ENCODE measurements at places on chromosomes 6 and 20.

GRCh38 chr6:134437376-134437775 is 119.5 kb upstream of the SGK1 start:
- DNase-seq = no peak

- DNase-seq = peak; percentile 78
These were observed 97.1 kb upstream of the CEP85L start for GRCh38 chr6:118748311-118749062.

DNA sequence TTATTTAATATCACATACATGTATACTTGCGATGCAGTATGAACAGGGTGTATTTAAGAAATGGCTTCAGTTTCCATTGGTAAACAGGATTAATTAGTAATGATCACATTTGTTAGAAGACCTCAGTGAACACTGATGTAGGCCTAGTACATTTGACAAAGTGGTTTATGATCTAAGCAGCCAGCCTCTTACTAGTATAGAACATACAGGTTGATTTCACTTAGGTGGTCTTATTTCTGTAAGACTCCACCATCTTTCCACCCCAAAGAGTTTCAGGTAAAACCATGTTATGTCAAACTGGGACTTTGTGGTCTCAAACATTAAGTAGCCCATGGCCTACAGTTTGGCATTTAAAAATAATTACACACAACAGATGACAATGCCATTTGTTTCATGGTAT is 20.2 kb upstream of the MRPS10 start:
- DNase-seq = no peak

- no peak for DNase-seq
These were observed 20.8 kb upstream of the FAM83D start for GRCh38 chr20:38905375-38905774.

DNA sequence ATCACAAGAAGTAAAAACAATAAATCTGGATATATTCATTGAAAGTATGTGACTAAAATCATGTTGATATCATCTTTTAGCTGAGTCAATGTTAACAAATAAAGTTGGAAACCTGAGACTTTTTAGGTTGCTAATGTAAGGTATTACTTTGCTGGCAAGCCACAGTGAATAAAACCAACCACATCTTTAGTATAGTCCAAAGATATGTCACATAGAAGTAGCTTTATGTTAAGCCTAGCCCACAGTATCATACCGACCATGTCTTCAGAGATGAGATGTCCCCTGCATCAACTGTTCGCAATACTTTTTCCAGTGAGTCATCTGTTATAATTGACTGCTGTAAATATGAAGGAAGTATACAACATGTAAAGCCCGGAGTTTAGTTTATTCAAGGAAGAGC is 107.6 kb upstream of the MCHR2 start:
- no peak for DNase-seq

DNA sequence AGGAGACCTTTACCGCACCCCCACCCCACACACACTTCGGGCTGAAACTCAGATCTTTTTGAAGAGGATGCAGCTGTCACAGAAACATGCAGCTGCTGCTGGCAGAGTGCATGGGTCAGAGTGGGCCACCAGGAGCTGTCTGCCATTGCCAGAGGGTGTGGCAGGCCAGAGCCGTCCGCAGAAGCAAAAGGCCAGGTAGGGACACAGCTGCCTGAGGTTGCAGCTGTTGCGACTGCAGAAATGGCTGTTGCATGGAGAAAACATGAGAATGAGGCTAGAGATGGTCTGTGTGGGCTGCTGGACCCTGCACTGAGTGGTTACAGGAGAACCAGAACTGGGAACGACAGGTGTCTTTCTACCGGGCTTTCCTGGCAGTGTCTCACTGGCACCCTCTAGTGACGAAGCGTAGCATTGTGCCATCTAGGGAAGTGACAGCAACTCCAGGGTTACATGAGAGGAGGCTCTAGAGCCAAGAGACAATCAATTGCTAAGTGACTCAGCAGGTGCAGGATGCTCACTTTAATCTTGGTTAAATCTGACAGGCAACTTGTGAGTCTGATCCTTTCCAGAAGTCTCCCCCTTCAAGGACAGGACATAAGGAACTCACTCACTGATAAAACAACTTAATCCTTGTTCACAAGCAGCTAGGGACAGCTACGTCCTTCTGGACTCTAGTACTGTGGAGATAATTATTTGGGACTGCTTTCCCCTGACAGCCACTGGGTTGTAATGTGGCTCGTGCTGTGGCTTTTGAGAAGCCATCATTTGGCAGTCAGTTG is 29.1 kb upstream of the SERPINB9 start:
- peak; percentile 53 for DNase-seq

- no peak for DNase-seq
These were observed 433.7 kb upstream of the CHD6 start for GRCh38 chr20:42051921-42052320.

GRCh38 chr20:59463541-59463940 is 140.8 kb upstream of the PHACTR3 start:
- DNase-seq = no peak

DNA sequence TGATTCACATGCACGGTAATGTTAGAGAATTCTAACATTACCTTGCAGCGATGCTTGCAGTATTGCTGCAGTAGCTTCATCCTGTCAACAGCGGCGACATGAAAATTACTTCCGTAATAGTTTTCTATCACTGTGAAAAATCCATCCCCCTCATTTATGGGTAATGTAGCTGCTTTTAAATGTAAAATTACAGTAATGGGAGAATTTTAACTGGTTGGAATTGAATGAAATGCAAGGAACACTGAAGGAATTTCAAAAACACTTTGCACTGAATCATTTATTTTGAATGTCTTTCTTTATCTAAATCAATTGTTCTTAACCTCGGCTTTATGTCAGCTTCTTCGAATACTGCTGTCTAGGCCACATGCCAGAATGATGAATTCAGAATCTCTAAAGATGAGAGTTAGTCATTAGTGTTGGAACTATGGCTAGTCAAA is 102.4 kb upstream of the HIVEP1 start:
- DNase-seq = peak; percentile 68

- no peak for DNase-seq
These were observed 60.7 kb downstream of the CEBPB start for GRCh38 chr20:50251383-50251748.

DNA sequence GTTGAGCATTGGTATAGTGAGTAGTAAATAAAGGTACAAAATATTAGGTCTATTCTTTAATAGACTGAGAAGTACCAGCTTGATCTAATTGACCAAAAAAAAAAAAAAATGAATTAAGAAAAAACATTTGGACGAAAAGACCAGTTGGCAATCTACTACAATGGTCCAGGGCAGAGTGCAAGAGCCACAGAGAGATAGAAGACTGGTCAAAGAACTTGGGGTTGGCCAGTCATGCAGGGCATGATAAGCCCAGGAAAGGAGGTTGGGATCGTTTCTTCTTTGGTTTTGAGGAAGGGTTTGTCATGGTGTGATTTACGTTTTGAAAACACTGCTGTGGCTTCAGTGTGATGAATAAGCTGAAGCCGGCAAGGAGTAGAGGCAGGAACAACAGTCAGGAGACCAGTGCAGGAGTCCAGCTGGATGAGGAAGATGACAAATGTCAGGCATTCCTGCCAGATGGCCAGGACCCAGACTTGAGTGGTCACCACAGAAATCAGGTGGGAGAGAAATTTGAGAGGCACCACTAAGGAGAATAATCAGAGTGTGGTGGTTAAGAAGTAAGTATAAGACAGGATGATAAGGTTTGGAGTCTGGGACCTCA is 14.0 kb downstream of the SMLR1 start:
- peak; percentile 30 for DNase-seq

GRCh38 chr20:49657118-49657901 is 56.4 kb downstream of the B4GALT5 start:
- DNase-seq = peak; percentile 93

GRCh38 chr20:59646487-59646886 is 42.1 kb downstream of the PHACTR3 start:
- DNase-seq = no peak

GRCh38 chr6:108549241-108549640 is 11.5 kb upstream of the FOXO3 start:
- peak; percentile 33 for DNase-seq

- peak; percentile 95 for DNase-seq
These were observed 69.8 kb upstream of the RIN2 start for GRCh38 chr20:19688031-19688806.

GRCh38 chr6:19502301-19502700 is 334.9 kb upstream of the ID4 start:
- no peak for DNase-seq

DNA sequence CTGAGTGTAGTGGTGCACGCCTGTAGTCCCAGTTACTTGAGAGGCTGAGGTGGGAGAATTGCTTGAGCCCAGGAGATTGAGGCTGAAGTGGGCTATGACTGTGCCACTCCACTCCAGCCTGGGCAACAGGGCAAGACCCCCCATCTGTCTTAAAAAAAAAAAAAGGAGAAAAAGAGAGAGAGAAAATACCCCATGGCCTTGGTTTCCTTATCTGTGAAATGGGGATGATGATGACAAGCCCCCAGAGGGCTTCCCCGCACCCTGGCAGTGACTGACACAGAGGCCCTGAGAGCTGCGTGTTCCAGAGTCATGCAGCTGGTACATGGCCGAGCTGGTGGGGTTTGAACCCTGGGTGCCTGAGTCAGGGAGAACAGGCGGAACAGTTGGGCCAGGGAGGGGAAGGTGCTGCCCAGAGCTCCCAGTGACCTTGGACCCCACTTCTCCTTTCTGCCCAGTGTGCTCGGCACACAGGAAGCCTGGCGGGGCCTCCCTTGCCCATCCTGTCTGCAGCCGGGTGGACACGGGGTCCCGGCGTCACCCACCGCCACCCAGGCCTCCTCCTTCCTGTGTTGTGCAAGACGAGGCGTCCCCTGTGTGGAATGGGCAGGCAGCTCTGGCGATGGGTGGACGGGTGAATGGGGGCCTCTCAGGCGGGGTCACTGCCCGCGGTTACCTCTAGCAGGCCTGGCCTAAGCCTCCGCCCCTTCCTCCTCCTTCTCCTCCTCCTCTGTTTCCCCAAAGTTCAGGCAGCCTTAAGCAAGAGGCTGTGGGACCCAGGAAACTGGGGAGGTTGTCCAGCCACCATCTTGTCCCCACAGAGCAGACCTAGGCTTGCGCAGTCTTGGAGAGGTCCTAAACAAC is 84.2 kb downstream of the CEBPB start:
- no peak for DNase-seq

DNA sequence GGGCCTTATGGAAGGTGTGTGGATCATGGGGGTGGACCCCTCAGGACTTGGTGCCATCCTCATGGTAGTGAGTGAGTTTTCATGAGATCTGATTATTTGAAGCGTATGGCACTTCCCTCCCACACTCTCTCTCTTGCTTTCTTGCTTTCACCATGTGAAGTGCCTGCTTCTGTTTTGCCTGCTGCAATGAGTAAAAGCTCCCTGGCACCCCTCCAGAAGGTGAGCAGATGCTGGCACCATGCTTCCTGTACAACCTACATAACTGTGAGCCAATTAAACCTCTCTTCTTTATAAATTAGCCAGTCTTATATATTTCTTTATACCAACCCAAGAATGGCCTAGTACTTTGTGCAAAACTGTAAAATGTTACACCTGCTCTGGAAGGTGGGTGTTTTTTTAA is 396.8 kb upstream of the HS3ST5 start:
- no peak for DNase-seq

DNA sequence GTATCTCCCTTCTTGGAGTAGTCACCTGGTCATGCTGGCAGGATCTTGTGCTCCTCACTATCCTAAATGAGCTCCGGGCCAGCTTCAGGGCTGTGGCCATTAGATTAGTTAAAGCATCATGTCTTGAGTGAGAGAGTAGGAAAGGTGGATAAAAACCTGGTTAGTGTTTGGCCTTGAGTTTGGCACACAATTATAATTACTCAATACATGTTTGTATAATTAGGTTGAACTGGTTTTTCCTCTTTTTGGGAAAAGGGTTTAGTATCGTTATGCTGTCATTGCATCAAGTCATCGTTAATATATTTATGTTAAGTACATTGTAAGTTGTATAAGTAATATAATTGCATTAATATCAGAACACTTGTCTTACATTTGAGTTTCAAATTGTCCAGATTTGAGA is 126.3 kb downstream of the CDKAL1 start:
- no peak for DNase-seq

- DNase-seq = peak; percentile 62
These were observed 289 bp downstream of the FOXP4 start for GRCh38 chr6:41546475-41546865.

Measured in AG10803 (cell line).